Astrocyte of the cerebellum (primary cell): ENCODE measurements at places on chromosomes 3 and 15.
A peak's percentile ranks its signal among the peaks of the same experiment; 100 is the strongest.

GRCh38 chr3:129425213-129425612 lies 3.2 kb downstream of the EFCAB12 start:
- no peak for DNase-seq

DNA sequence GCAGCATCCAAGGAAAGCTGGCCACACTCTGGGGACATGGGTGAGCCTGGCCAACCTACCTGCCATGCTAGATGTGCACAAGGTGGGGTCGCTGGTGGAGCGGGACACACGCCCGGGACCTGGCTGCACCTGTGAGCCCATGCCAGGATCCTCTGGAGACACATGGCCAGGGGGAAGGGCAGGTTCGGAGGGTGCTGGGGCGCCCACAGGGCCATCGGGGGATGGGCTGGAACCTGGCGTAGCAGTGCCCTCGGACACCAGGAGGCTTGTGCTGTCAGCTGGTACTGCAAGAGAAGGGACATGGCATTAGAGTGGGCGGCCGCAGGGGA lies 143.4 kb downstream of the NSMCE3 start:
- DNase-seq = no peak

DNA sequence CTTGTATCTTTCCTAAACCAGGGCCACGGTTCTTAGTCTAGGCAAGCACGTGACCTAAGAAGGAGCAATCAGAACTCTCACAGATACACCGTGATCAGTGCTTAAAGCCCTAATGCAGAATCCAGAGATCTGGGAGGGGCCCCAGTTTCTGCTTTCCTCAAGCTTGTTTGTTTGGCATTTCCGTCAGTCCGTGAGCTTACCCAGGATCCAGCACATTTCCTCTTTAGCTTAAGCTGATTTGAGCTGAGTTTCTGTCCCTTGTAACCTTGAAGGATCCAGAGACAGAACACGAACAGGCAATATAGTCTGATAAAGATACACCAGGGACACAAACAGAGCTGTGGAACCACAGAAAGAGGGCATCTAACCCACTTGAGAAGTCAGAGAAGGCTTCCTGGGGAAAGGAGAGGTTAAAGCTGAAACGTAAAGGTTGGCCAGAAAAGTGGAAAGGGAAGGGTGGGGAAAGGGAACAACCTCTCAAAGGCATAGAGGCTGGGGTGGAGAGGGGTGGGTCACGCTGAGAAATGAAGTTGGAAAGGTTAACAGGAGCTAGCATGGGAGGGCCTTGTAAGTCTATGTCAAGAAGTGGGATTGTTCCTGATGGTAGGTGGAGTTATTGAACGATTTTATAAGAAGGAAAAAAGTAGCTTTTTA lies 42.1 kb upstream of the RARB start:
- no peak for DNase-seq

DNA sequence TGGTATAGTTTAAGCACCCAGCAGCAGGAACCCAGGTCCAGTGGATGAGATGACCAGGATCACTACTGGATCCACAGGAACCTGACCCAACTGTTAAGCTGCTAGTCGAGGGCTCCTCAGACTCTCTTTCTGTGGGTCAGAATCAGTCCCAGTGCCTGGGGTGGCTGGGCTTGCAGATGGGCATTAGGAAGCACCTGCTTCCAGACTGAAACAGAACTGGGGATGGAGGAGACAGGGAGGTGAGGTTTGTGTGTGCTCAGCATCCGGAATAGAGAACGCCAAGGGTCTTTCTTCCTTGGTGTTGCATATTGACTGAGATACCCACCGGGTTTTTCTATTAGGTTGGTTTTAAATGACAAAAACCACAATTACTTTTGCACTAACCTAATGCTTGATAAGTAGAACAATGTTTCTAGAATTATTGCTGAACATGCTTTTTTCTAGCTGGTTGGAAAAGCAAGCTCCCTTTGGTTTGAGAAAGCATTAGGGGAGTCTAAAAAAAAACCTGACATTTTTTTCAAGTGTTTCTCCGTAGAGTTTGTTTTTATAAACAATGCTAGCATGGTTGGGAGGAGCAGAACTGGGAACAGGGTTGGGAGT lies 779 bp downstream of the ST3GAL6 start:
- DNase-seq = no peak

- DNase-seq = no peak
Measured at GRCh38 chr15:64907991-64908390, 3.7 kb upstream of the ANKDD1A start.

DNA sequence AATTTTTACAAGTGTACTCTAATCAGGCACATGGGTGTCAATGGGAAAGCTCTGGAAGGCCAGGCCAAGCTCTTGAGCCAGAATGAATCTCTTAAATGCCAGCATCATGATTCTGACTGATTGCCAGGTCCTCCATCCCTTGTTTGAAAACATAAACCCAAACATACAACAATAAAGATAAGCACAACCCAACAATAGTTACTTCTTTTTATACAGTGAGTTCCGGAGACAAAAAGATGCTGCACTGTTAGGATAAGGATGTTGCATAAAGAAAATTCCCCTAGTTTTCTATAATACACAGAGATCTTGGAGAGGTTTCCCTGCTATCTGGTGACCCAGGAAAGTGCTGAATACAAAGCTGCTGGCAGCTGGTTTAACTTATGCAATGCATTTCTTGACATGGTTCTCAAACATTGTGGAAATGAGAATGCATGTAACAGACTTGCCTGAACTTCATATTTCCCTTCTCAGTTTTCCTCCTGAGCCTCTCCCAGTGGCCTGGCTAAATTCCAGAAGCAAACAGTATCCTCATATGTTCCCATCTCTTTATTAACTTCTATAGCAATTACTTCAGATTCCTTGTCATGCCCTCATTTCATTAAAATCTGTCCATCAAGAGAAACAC lies 180.1 kb upstream of the PRICKLE2 start:
- DNase-seq = no peak

GRCh38 chr3:78647726-78648125 lies 1120.1 kb downstream of the ROBO1 start:
- no peak for DNase-seq

DNA sequence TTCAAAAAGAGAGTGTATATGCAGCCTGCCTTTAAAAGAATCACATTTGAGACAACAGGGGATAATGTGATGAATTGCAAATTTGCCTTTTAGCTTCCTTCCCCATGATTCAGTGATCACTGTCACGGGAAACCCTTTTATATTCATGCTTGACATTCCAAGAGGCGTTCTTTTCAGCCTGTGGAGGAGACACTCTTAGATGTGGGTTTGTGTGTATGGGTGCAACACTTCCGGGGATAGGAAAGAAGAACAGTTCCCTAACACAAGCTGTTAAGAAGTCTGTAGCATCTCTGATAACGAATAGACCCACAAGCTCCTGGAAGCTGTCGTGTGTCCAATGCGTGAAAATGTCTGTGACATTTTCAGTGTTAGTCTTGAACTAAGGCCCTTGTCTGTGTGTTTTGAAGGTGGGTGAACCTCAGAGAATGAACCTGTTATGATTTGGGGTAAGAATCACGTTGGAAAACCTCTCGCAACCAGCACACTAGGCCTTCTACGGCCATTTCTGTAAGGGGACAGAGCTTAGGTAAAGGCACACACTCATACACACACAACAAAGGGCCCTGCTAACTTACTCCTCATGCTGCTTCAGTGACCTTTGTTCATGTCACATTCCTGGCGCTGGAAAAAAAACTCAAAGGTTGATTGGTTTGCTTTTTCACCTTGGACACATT lies 229.2 kb upstream of the ST8SIA2 start:
- DNase-seq = peak; percentile 18

DNA sequence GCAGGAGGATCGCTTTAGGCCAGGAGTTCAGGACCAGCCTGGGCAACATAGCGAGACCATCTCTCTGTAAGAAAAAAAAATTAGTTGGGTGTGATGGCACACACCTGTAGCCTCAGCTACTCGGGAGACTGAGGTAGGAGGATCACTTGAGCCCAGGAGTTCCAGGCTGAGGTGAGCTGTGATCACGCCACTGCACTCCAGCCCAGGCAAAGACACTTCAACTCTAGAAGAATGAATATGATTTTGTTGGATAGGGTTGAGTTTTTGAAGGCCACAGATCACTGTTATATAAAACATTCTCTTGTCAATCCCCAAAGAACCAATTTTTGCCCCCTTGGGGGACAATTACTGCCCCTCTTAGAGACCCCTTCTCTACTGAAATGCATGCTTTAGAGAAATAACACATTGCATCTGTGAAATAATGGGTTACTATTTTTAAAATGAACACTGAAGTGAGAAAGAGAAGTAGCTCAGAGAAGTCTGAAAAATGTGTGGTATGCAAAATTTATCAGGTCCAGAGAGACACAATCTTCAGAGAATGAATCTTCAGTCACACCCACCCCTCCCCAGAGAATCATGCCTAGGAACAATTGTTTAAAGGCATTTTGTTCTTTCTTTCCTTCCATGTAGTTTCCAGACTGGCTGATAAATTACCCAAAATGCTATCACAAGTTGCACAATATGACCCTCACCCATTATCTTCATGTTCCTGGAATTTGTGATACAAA lies 42.7 kb downstream of the METTL6 start:
- no peak for DNase-seq

GRCh38 chr3:46191730-46192129 lies 16.4 kb downstream of the CCR1 start:
- DNase-seq = no peak

- no peak for DNase-seq
Measured at GRCh38 chr3:198043119-198043518, 83.1 kb downstream of the LMLN start.

DNA sequence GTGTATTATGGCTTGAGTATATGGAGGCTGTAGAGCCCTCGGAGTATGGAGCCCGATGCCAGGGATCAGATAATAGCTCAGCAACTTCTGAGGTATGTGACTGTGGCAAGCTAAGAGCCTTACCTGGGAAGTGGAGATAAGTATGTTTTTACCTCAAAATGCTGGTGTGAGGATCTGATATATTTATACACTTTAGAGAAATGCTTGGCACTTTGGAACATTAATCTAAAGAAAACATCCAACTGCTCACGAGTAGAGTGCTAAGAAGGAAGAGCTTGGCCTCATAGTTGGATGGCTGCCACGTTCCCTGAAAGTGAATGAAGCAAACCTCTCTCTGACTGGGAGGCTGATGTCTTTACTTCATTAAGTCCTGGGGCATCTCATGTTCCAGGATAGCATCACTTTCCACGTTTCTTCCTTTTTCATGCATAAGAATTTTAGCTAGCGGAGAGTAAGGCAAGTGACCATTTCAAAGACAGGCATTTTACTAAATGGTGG lies 58.9 kb upstream of the GOLGA8J start:
- peak; percentile 53 for DNase-seq

GRCh38 chr3:152269056-152269830 lies 514 bp downstream of the MBNL1 start:
- peak; percentile 79 for DNase-seq

DNA sequence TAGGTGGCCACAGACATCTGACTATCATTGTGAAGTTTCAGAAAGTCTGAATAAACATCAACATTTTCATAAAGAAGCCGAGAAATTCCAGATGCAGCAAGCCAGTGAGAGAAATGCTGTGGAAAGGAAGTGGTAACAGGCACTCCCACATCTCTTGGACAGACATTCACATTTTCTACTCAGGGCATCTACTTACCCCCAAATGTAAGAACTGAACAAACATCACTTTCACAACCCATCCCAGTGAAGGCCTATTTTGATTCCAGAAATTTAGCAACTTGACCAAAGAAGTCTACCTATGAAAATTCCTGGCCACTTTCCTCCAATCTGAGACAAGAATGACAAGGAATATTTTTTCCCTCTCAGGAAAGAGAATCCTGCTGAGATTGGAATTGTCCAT lies 224.8 kb upstream of the DCBLD2 start:
- no peak for DNase-seq

- DNase-seq = no peak
Measured at GRCh38 chr15:48493763-48494225, 151.7 kb downstream of the FBN1 start.

GRCh38 chr3:151856118-151856517 lies 17.3 kb upstream of the SUCNR1 start:
- DNase-seq = no peak

- no peak for DNase-seq
Measured at GRCh38 chr15:55912982-55913381, 80.4 kb downstream of the NEDD4 start.

GRCh38 chr3:152319831-152320617 lies 51.3 kb downstream of the MBNL1 start:
- no peak for DNase-seq

GRCh38 chr3:193896419-193896818 lies 239.5 kb upstream of the HES1 start:
- no peak for DNase-seq

DNA sequence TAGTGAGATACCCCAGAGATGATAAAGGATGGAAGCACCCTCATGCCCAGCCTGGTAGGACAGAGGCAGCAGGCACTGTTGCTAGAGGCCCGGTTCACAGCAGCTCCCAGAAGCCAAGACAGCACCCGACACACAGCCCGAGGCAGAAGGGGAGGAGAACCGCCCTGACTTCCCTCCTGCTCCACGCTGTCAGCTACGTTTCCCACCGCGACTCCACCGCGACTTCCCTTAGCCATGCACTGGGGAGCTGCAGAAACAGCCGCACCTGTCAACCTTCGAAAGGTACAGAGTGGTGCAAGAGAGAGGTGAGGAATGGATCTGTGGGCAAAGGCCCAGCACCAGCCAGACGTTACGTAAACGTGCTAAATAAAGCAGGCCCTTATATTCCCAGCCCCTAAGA lies 529.2 kb downstream of the GABRG3 start:
- DNase-seq = no peak

GRCh38 chr15:44968475-44968874 lies 12.0 kb downstream of the TERB2 start:
- no peak for DNase-seq

- DNase-seq = no peak
Measured at GRCh38 chr3:127738192-127738840, 65.6 kb downstream of the ABTB1 start.

DNA sequence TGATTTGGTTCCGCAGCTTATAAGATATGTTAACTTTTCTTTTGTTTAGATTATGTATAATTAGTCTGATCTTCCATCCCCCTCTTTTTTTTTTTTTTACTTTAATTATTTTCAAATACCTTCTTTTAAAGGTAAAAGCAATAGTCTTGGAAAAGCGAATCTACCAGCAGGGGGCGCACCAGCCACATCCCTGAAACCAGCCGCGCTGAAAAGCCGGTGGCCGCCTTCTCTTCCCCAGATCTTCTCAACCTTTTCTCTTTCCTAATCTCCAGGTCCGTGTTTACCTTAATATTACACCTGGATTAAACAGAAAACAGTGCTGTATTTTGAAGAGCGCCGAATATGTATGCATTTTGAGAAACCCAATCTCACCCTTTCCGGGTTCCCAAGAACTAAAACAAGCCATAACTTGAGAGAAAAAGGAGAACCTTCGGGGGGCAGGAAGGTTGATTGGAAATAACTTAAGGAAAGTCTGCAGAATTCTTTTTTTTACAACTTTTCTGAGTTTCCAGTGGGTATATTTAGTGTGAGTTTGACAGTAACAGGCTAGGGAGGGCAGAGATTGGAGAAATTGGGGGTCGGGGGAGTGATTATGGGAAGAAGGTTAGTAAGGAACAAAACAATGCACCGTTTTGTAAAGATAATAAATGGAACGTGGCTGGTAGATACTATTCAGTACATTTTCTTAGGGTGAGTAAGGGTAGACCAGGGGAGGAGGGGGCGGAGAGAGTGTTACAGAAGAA lies 2.0 kb upstream of the SOX2 start:
- no peak for DNase-seq
